ENCODE measurements at places on chromosomes 5 and 9.

DNA sequence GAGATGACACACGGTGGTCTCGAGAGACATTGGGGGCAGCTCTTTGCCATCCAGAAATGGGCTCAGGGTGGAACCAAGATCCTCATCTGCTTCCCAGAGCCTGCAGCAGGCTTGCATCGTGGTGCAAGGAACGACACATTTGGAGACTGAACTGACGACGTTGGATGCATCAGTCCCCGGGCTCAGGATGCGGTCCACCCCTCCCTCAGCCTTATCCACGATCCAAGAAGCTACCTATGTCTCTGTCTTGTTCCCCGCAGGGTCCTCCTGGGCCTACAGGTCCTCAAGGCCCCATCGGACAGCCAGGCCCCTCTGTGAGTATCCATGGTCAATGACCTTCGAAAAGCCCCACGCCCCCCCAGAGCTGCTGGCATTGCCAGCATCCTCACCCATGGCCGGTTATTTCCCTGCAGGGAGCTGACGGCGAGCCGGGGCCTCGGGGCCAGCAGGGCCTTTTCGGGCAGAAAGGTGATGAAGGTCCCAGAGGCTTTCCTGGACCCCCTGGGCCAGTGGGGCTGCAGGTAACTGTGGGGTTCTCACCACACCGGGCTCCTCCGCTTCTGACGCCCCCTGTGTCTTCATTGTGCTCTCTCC is 69.4 kb upstream of the FCN2 start:
- DNase-seq = no peak

DNA sequence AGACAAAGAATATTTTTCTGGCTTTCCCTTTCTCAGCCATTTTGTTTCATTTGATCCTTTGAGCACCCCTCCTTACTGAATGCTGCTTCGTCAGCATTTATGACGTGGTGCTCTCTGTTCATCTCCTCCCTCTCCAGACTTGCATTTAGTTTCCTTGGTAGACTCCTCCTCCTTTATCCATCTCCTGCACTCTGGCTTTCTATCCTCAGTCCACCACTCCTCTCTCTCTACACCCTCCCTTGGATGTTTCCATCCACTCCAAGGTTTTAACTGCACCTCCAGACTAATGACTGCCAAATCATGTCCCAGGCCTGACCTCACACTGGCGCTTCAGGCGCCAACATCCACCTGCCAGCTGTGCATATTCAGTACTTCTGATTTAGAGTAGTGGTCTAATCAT is 245.4 kb downstream of the RAB3C start:
- no peak for DNase-seq

- no peak for DNase-seq
Observed at GRCh38 chr5:6674421-6674820, 38.8 kb upstream of the TENT4A start.

- DNase-seq = no peak
Observed at GRCh38 chr9:116643691-116644090, 43.4 kb upstream of the TRIM32 start.

DNA sequence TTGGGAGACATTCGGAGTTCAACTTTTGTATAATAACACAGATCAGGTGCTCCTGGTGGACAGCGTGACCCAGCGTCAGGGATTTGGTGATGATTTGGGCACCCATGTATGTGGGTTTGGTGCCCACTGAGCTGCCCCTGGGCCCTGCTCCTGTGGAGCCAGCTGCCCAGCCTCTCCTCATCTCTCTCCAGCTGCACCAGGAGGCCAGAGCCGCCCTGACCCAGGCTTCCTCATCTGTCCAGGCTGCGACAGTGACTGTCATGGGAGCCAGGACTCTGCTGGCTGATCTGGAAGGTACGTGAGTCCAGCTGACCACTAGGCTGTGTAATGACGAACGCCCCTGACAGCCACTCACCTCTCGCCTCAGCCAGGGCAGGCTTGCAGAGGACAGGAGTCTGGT is 14.5 kb upstream of the AIF1L start:
- no peak for DNase-seq

DNA sequence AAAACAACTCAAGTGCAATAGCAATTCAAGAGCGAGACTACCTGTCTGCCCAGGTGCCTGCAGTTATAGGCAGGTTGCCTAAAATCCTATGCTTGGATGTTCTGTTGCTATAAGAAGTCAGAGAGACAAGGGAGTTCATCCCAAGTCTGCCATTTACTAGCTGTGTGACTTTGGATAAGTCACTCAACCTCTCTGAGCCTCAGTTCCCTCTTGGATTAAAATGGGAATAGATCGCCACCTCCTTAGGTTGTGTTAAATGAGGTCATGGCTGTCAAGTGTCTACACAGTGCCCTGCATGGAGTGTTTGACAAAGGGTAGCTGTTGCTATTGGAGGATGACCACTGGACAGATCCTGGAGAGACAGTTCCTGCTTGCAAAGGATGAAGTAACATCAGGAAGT is 1.3 kb upstream of the ZBTB34 start:
- DNase-seq = no peak
